ENCODE measurements at places on chromosomes 16 and 17.

- DNase-seq = no peak
Observed at GRCh38 chr16:58016840-58017446, 8.6 kb upstream of the MMP15 start.

DNA sequence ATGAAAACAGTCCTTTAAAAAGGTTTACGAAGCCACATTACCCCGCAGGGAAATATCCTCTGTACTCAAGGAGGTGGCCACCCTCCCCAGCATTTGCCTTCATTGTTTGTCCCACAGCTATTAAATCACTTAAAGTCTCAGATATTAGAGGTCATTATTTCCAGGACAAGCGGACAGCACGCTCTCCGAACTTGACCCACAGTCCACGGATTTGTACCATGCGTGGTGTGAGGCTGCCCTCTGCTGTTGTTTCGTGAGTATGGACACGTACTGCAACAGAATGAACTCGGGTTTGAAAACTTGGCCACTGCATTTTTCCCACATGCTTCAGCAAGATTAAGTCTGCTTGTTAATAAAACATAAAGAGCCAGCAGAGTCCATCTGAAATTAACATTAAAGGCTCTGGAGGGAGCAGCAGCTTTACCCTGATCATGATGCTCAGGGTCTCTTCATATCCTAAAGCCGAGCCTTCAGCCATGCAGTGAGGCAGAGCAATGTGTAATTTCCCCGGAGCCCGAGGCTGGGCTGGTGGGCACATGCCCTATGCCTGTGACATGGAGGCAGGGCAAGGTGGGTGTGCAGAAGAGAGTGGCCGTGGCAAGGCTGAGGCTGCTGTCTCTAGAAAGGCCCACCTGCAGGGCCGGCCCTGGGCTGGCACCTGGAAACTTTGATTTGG is 19.7 kb downstream of the MEAK7 start:
- DNase-seq = no peak

GRCh38 chr17:13756763-13757162 is 155.0 kb upstream of the HS3ST3A1 start:
- DNase-seq = no peak

GRCh38 chr17:218432-219110 is 37.1 kb upstream of the DOC2B start:
- DNase-seq = no peak

DNA sequence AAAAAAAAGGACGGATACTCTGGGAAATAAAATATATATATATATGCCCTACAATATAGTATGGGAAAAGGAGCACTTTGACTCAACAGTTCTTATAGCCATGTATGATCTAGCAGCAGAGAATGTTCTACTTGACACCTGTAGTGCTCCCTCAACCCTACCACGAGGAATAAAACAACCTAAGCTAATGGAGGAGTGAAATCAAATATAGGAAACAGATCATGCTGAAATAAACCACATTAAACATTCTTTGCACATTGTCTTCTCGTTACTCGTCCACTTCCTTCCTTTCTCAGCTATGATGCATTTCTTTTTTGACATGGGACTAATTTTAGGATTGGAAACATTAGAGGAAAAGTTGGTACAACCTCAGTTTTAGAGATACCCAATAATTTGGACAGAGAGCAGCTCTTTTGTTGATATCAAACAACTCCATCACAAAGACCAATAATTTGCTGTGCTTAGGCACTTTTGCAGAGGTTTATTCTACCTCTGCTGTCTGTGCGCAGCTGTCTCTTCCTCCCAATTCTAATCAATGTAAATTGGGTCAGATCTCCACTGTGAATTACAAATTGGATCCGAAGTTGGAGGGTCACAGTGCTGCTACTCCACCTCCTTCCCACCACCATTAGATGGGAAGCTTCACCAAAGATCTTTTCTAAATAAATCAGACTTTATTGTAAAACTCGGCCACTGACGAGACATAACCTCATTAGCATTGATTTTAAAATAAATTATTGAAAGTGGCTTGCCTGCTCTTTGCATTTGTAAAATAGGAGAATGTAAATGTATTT is 65.8 kb downstream of the SNX11 start:
- DNase-seq = no peak

- DNase-seq = no peak
Observed at GRCh38 chr16:1325673-1326371, 7.6 kb upstream of the BAIAP3 start.

- DNase-seq = peak; percentile 86
Observed at GRCh38 chr16:25257470-25257955, at the start of gene ZKSCAN2. TSS of gene ZKSCAN2 (minus strand) at chr16:25257845. CDS start at chr16:25257127, 718 bp downstream.

DNA sequence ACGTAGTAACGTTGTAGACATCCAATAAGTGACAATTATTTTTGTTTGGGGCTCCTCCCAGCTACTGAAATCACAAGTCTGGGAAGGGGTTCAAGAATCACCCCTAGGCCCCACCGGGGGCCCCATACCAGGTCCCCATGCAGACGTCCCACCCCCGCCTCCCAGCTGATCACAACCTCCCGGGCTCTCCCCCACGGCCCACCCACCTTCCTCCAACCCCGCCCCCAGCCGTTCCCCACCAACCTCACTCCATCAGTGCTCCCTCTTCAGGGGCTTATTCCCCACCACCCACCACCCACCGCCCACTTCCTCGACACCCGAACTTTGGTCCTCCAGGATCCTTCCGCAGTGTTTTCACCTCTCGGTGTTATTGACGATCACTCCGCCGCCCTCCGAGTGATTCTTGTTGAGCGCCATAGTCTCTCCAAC is 240 bp downstream of the WBP2 start:
- DNase-seq = no peak

DNA sequence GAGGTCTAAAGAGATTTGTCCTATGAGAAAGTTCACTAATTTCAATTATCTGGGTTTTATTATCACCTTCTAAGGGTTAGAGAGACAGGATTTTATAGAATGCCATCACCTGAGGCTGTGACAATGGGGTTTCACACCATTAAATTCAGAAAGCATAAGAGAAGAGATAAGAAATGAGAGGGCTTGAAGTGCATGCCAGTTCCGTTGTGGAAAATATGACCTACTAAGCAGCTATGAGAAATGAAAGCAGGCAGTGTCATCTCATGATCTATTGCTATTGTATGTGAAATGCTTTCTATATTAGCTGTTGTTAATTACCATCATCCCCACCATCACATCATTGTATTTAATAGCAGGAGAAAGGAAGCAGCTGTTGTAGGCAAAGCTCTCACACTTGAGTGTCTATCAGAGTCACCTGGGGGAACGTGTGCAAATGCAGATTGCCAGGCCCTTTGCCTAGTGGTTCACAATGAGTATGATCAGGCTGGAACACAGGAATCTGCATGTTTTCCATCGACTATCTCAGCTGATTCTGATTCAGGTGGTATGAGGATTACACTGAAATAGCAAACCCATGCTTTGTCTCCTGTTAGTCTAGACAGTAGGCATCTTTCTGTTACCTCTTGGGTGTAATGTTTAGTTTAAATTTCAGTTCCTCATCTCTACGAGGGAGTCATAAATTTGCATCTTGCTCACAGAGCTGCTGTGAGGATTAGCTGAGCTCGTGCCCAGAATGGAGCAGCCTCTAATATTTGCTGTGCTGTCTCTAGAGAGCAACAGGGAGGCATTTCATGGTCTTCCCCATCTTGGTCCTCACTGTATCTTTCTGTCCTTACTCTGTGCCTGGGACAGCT is 256.4 kb downstream of the CDH13 start:
- DNase-seq = no peak

- no peak for DNase-seq
Observed at GRCh38 chr16:47724115-47724785, 263.1 kb downstream of the PHKB start.

DNA sequence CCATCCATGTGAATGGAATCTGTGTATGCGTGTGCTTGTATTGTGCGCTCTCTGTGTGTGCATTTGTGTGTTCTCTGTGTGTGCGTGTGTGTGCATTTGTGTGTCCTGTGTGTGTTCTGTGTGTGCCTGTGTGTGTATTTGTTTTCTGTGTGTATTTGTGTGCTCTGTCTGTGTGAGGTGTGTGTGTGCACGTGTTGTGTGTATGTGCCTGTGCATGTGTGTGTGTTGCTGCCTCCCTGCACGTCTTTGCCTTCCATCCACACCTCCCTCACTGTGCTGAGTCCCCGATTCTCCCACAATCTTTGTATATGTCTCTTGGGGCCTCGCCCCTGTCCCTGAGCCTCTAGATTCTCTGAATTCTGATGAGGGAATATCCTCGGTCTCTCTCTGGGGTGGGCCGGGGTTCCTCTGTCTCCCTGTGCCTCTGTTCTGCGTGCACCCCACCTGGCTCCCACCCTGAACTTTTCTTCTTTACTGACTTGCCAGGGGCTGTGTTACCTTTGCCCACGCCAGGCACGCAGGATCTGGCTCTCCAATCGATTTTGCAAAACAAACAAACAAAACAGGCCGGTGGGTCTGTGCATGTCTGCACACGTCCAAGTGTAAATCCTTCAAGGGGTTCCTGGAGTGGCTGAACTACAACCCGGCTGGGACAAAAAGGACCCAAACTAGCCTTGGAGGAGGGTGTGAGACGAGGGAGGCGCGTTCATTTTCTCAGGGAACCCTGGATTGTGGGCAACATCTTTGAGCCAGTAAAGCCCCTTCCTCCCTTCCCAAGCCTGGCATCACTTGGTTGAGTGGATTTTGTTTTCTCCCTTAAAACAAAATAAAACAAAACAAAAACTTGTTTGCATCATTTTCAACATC is 8.1 kb upstream of the FOXF1 start:
- DNase-seq = no peak

DNA sequence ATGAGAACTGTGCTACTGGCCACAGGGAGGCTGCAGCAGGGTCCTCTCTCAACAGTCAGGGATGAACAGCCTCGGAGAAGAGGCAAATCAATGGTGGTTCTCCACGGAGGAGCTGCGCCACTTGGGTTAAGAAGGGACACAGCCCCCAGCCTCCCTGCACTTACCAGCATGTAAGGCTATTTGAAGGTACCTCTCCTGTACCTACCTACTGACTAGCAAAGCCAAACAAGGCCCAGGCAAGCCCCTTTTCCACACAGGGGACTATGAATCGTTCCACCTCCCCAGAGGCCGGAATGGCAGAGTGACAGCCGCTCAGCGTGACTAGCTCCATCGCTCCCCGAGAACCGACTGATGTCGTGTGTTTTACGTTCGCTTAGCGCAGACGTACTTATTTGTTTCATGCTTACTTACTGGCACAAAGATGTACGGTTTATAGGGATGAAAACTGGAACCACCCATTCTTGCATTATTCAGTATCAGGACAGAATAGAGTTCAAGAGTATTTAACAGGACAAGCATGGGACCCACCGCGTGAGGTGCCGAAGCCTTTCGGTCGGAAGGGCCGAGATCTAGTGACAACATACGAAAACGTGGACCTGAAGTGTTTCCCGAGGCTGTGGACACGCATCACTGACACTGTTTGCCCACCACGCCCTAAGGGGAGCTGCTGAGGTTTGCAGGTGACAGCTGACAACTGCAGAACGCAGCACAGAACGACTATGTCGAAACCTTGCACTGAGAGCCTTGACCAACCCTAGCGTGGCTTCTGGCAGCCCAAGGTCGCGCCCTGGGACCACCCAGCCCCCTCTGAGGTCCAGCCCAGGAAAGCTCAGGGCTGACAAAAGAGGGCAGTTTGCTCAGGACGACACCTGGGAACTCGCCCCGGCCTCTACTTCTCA is 1.0 kb downstream of the TEPSIN start:
- no peak for DNase-seq

GRCh38 chr17:74877592-74878548 is 5.1 kb upstream of the FDXR start:
- DNase-seq = no peak

GRCh38 chr17:40345994-40346764 is 18.4 kb downstream of the GJD3 start:
- DNase-seq = no peak

GRCh38 chr17:37769050-37769449 is 24.2 kb upstream of the HNF1B start:
- no peak for DNase-seq

Measured in naive thymus-derived CD8-positive, alpha-beta T cell (primary cell).